ENCODE measurements at places on chromosomes 1 and 21. TPM values are rescaled to one million over a fixed set of nuclear protein-coding genes. Genes with fewer than 3 reads are reported as not detected.

PRKAA2 gene
- 24.6 TPM for total RNA-seq

NBPF4 gene
- total RNA-seq: not detected

KPRP gene
- total RNA-seq: not detected

AQP10 gene
- not detected for total RNA-seq

LRRC39 gene
- total RNA-seq: 73.2 TPM

OR2T29 gene
- total RNA-seq: not detected

NTMT2 gene
- not detected for total RNA-seq

DNA sequence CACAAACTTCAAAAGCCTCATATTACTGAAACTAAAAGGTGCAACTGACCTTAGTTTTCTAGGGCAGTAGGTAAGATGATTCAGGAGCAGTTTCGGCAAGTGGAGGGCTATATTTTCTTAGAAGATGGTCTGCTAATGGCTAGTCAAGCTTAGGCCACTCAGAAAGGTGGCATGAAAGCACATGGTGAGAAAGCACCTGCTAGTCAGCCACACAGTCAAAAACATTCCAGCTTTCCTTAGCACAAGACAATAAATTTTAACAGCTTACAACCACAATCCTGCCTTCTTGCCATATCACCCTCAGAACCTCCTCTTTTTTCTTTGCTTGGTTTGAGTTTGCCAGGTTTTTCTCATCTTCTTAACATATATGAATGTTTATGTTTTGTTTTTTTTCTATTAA, 81.1 kb upstream of the SLFNL1 start:
- peaks cover 27% of the 10 kb centered on the region for H3K4me1 ChIP-seq
- H3K27me3 ChIP-seq: no peaks in the 10 kb centered on the region
- H3K4me3 ChIP-seq: no peak overlapping the region
- no peaks in the 10 kb centered on the region for H3K36me3 ChIP-seq
- DNase-seq: no peak

DNA sequence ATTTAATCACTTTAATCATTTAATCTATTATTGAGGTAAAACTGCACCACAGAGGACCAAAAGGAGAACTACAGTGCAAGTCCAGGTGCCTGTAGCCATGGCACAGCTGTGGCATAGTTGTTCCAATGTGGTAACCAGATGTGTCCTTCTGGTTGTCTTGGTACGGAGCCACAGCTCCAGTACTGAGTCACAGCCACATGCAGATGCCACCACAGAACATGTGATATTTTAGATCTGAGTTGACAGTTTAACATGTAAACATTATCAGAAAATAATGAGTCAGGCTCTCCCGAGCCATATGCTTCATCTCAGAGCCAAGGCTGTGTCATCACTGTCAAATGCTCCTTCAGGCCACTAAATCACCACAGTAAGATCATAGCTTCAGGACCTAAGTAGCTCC, 56.4 kb upstream of the RGS7 start:
- no peak for DNase-seq
- no peaks in the 10 kb centered on the region for H3K36me3 ChIP-seq
- H3K27me3 ChIP-seq: no peaks in the 10 kb centered on the region
- H3K4me3 ChIP-seq: no peak overlapping the region

DNA sequence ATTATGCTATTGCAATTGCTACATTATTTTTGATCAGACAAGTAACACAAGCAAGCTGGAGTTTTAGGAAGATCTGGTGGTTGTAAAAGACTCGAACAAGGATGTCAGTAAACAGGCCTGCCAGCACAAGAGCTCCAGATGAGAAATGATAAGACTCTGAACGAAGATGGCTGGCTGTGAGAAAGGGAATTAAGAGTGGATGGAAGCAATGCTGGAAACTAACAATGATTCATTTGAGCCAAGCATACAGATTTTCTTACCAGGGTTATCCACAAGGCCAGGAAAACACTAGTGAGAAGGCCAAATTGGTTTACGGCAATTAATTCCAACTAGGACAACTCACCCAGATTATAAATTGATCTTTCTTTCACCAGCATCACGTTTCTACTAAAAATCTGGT, 54.2 kb downstream of the NRIP1 start:
- no peak overlapping the region for H3K4me3 ChIP-seq
- no peaks in the 10 kb centered on the region for H3K27me3 ChIP-seq
- H3K36me3 ChIP-seq: no peaks in the 10 kb centered on the region
- H3K4me1 ChIP-seq: peaks cover 40% of the 10 kb centered on the region
- H3K27ac ChIP-seq: no peak overlapping the region
- DNase-seq: no peak

DNA sequence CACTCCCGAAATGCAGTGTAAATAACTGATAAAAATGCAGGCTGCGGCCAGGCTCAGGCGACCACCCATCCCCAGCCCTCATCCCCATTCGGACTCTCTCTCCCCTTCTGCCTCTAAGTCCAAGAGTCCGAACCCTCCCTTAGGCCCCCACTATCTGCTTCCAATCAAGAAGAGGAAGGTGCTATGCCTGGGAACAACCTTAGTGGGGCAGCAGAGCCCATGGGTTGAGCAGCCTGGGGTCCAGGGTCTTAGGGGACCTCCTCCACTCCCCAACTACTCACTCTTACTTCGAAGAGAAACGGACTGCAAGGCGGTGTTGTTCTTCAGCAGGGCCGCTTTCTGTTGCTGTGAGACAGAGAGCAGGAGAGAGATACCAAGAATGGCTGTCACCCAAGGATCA, 12.2 kb downstream of the ARHGEF2 start:
- H3K4me3 ChIP-seq: no peak overlapping the region
- DNase-seq: no peak
- no peaks in the 10 kb centered on the region for H3K27me3 ChIP-seq
- peaks cover 66% of the 10 kb centered on the region for H3K4me1 ChIP-seq
- H3K36me3 ChIP-seq: peaks cover 43% of the 10 kb centered on the region

- DNase-seq: no peak
- no peak overlapping the region for H3K4me3 ChIP-seq
- no peaks in the 10 kb centered on the region for H3K4me1 ChIP-seq
- no peak overlapping the region for H3K27ac ChIP-seq
- H3K36me3 ChIP-seq: no peaks in the 10 kb centered on the region
These were observed 440.1 kb upstream of the PTBP2 start for GRCh38 chr1:96281491-96281890.

DNA sequence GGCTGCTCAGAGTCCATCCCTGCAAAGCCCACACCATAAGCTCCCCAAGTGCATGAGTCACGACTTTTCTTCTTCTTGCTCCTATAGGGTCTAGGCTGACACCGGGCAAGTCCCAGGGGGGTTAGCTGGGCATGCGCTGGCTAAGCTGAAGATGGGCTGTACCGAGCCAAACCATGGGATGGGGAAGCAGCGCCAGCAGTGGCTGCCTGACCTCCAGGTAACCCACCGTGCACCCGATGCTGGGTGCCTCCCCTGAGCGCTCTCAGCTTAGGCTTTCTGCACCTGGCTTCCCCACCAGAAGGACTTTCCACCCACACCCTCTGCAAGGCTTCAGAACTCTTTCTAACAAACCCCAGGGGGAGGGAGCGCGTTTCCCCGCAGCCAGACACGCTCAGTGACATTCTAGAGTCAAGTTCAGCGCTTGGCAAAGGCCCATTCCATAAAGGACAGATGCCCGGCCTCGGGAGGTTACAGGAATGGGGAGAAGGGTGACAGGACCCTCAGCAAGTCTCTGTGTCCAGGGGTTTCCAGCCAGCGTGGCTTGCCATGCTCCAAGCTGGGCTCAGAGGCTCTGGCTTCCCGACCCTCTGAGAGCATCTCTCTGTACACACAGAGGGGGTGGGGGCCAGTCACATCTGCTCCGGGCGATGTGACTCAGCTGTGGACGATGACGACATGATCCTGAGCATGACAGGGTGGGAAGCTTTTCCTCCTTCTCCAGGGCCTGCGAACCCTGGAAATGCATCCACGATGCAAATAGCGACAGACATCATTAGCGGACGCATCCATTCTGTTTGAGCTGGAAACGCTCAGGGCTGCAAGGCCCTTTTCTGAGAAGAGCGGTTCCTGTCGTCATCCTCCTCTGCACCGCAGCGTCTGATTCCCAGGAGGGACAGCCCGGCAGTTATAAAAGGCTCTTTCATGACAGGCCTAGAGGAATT, 107.8 kb downstream of the SIK1 start:
- no peaks in the 10 kb centered on the region for H3K36me3 ChIP-seq
- peaks cover 3% of the 10 kb centered on the region for H3K4me1 ChIP-seq
- no peak for DNase-seq
- H3K27me3 ChIP-seq: peaks cover 24% of the 10 kb centered on the region

- H3K27ac ChIP-seq: no peak overlapping the region
- H3K4me1 ChIP-seq: peaks cover 3% of the 10 kb centered on the region
- DNase-seq: no peak
- no peaks in the 10 kb centered on the region for H3K27me3 ChIP-seq
- no peaks in the 10 kb centered on the region for H3K36me3 ChIP-seq
These were observed 181.1 kb downstream of the RASAL2 start for GRCh38 chr1:178275049-178275448.

DNA sequence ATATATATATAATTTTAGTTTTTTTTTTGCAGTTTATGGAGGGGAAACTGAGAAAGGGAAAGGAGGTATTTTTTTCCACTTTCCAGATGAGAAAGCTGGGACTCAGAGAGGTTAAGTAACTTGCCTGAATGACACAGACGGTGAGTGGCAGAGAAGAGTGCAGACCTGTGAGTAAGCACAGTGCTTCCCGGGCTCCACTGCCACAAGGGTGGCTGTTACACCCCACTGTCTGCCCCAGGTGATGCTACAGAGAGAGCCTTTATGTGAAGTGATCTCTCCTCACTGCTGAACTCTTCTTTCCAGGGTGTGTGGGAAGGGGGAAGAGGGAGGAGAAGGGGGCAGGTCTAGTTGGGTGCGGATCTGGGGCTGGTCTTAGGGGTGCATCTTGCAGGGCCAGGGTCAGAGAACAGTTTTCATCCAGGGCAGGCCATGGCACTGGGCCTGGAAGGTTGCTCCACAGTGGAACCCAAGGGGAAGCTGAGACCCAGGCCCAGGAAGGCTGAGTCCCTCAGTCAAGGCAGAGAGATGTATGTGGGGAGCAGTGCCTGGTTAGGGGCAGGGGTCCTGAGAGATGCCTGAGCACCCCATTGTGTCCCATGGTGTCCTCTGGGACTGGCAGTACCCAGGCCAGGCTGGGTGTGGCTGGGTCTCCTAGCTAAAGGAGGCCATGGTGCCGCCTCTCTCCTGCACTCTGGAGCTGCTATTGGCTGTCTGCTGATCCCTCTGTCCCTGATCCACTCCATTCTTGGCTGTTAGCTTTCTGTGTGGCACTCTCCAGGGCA, 357.5 kb downstream of the PTPRU start:
- H3K27me3 ChIP-seq: no peaks in the 10 kb centered on the region
- no peak overlapping the region for H3K27ac ChIP-seq
- no peak overlapping the region for H3K4me3 ChIP-seq
- no peaks in the 10 kb centered on the region for H3K4me1 ChIP-seq

DNA sequence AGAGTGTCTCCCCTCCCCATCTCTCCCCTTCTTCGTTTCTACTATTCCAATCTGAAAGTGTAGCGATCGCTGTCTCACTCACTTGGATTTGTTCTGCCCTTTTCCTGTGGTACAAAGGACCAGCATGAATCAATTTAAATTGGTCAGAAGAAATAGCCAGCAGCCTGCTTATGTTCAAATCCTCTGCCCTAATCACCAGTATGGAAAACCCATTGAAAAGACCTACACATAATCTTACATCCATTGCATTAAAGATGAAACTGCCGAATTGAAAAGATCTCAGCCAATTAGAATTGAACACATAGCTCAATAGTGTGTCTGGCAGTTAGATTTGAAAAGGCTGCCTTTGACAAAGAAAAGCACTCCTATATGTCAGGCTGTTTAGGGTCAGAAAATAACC, 122.6 kb downstream of the TNNI3K start:
- H3K36me3 ChIP-seq: no peaks in the 10 kb centered on the region
- no peak overlapping the region for H3K4me3 ChIP-seq
- DNase-seq: no peak
- no peaks in the 10 kb centered on the region for H3K27me3 ChIP-seq

- DNase-seq: no peak
- H3K27ac ChIP-seq: no peak overlapping the region
- H3K4me1 ChIP-seq: peaks cover 70% of the 10 kb centered on the region
- H3K36me3 ChIP-seq: no peaks in the 10 kb centered on the region
- no peak overlapping the region for H3K4me3 ChIP-seq
- no peaks in the 10 kb centered on the region for H3K27me3 ChIP-seq
These were observed 6.7 kb downstream of the KIAA0040 start for GRCh38 chr1:175185903-175186302.

DNA sequence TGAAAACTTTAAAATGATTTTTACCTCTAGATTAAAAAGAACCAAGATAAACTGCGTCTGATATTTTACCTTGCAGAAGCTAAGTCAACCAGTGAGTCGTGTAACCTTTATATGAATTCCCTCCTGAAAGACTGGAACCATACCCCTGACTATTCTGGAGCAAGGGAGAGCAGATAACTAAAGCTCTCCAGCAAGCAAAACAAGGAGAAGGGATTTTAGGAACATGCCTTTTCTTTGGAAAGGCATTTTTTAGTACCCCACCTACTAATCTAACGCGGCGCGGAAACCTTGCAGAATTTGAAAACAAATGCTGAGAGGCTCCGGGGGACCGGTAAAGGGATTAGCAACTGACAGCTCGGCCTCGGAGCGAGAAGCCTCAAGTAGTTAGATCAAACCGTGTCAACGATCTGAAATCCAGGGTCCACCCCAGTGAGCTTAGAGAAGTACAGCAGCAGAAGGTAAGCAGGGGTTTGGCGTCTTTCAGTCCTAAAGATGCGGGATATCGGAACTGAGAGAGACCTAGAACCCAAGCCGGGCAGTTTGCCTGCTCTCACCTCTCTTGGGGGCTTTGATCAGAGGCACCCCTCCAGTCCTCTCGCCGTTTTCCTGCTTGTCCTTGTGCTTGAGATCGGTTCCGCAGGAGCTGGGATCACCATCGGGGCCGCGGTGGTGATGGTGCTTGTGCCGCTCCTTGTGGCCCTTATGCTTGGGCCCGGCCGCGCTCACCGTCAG, 954 bp downstream of the RSBN1 start:
- no peaks in the 10 kb centered on the region for H3K27me3 ChIP-seq
- H3K36me3 ChIP-seq: no peaks in the 10 kb centered on the region
- peak; percentile 45 for DNase-seq
- peak overlapping the region; percentile 86 for H3K4me3 ChIP-seq

GRCh38 chr1:107196973-107197562, 56.2 kb downstream of the NTNG1 start:
- H3K36me3 ChIP-seq: no peaks in the 10 kb centered on the region
- no peaks in the 10 kb centered on the region for H3K4me1 ChIP-seq
- no peaks in the 10 kb centered on the region for H3K27me3 ChIP-seq
- H3K4me3 ChIP-seq: no peak overlapping the region
- H3K27ac ChIP-seq: no peak overlapping the region

DNA sequence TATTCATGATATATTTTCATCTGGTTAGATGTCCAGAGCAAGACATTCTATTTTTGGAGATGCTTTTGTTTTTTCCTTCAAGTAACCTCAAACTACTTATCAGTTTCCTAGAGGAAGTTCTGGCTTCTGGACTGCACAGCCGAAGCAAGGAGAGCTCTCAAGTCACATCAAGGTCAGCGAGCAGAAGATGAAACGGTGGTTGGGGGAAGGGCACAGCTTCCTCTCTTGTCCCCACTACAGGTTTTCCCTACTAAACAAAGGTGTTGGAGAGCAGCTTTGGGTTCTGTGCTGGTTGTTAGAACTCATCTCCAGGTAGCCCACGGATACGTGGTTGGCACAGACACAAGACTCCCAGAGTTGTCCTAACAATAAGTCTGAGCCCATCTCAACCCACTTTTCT, 5.1 kb upstream of the PLEKHO1 start:
- H3K4me1 ChIP-seq: peaks cover 26% of the 10 kb centered on the region
- no peak for DNase-seq
- no peaks in the 10 kb centered on the region for H3K27me3 ChIP-seq
- no peaks in the 10 kb centered on the region for H3K36me3 ChIP-seq
- no peak overlapping the region for H3K27ac ChIP-seq
